Suppressor macrophage (primary cell): ENCODE measurements at places on chromosomes 11 and 22.

DNA sequence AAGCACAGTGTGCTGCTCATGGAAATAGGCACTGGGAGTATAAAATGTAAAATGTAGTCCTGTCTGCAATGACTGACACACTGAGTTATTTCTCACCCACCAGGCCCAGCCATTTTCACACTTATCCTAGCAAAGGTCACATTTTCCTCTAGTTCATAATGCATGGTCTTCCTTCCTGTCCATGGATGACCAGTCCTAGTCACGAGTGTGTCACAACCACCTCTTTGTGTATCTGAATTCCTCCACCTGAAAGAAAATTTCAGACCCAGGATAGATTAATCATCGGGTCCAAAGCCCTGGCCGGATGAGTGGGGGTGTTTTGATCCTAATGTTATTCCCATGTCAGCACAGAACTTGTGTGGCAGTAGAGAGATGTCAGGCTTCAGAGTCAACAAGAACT lies at the start of gene MRGPRX4:
MRGPRX4 (plus strand) TSS at position 172 of the 400 bp plus-strand sequence. CDS start 420 bp downstream, outside the sequence.
- DNase-seq = no peak

- no peak for DNase-seq
Measured at GRCh38 chr11:22520521-22520920, 105.1 kb downstream of the FANCF start.

GRCh38 chr22:32723643-32724042 lies 77.9 kb upstream of the TIMP3 start:
- peak; percentile 95 for DNase-seq

DNA sequence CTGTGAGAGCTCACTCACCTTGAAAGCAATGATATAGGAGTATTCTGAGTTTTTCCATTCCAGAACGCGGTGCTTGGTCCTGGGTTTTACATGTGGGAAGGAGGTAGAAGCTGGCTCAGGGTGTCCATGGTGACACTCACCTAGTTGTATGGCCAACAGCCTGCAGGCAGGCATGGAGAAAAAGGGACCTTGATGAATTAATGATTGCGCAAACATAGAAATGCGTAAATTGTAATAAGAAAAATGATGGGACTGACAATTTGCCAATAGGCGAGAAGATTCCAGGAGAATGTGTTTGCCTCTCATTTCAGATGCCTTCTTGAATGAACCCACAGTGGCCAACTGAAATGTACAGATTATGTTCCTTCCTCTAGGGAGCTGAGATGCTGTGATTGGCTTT lies 53.4 kb upstream of the MYO18B start:
- no peak for DNase-seq

GRCh38 chr11:34564406-34564805 lies 50.8 kb upstream of the ELF5 start:
- DNase-seq = no peak

GRCh38 chr11:57409321-57410100 lies 17.4 kb downstream of the SLC43A3 start:
- DNase-seq = no peak

GRCh38 chr11:67024966-67025365 lies 2.0 kb downstream of the SYT12 start:
- no peak for DNase-seq

- no peak for DNase-seq
Measured at GRCh38 chr11:1653541-1654387, 24.2 kb downstream of the KRTAP5-5 start.

GRCh38 chr11:47460571-47461235 lies 11.8 kb upstream of the RAPSN start:
- no peak for DNase-seq

DNA sequence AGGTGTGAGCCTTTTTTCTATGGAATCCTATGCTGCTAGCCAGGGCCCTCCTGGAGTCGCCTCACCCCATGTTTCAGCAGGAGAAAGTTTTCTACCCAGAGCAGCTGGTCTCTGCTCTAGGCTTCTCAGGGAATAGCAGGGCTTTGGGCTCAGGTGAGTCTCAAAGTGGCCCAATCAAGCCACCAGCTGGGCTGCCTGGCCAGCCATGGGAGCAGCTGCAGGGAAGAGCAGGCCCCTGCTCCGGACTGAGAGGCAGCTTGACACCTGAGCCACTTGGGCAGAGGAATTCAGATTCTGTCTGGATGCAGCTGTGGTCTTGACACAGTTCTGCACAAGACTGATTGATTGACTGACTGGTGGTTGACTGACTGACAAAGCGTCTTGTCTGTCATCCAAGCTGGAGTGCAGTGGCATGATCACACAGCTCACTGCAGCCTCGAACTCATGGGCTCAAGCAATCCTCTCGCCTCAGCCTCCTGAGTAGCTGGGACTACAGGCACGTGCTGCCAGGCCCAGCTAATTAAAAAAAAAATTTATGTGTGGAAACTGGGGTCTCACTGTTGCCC lies 57.5 kb upstream of the ARFGAP3 start:
- DNase-seq = no peak

DNA sequence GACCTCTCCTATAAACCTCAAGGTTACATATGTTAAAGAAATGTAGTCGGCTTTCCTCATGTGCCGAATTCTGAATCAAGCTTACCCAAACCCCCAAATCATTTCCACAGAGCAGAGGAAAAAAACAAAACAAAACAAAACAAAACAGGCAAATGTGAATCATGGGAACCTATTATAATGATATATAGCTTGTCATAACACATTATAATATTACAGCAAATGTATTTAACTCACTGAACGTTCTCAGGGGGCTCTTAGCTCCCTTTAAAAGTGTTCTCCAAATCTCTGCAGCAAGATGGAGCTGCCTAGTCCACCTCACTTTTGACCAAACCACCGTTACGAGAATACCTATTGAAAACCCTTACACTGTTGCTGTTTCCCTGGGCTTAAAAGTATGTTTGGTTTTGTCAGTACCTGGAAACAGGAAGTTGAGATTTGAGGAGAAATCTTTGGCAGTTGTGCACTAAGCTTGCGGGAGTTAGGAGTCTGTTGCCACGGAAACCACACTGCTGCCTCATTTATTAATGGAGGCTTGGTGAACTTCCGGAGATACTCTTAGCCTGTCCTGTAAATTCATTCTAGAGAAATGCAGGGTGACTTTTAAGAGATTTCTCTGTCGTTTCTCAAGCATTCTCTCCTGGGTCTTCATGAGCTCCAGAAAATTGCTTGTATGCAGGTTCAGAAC lies 167.0 kb upstream of the RASSF10 start:
- DNase-seq = no peak

DNA sequence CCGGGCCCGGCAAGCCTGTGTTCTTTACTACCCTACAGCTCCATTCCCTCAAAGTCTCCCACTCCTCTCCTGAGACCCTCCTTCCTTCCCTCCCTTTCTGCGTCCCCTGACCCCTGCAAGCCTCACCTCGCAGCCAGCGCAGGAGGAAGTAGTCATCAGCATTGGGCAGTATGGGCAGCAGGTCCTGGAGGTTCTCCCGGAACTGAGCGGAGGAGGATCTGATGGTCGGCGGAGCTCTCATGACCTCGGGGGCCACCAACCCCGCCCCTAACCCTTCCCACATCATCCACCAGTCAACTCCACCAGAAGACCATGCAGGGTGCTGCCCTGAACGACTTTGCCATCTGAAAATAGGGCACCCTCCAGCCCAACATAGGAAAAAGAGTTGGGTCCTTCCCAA lies 1.9 kb downstream of the SEC14L4 start:
- DNase-seq = no peak

DNA sequence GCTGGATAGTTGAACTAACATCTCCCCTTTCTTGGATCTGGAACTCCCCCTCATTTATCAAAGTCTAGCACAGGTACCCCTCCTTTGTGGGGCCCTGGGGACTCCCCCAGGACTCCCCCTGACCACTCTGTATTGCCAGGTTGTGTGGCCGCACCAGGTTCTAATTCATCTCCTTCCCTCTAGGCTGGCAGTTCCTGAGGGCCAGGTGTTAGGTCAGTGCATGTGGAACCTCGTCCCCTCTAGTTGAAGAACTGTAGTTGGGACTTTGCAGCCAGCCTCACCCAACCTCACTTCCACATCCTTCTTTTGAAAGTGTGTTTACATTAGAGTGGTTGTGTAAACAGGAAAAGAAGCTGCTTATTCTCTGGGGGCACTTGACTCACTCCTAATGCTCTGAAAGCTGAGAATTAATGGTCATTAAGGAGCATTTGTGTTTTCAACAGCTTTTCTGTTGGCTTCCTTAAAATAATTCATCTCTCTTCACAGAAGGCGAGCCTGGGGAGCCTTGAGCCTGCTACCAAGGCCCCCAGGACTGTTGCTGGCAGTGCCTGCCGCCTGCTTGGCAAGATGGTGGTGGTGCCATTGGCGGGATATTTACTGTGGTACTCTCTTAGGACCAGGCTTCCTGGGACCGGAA lies 11.8 kb downstream of the UPB1 start:
- peak; percentile 57 for DNase-seq

DNA sequence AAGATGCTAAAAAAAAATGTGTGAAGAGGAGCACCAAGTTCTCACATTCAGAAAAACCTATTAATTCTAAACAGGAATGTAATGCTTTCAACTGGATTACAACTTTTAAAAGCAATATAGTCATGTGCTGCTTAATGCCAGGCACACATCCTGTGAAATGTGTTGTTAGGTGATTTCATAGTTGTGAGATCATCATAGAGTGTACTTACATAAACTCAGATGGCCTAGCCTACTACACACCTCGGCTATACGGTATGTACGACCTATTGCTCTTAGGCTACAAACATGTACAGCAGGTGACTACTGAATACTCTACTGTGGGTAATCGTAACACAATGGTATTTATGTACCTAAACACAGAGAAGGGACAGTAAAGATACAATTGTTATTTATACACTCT lies 142.3 kb downstream of the RBFOX2 start:
- no peak for DNase-seq

DNA sequence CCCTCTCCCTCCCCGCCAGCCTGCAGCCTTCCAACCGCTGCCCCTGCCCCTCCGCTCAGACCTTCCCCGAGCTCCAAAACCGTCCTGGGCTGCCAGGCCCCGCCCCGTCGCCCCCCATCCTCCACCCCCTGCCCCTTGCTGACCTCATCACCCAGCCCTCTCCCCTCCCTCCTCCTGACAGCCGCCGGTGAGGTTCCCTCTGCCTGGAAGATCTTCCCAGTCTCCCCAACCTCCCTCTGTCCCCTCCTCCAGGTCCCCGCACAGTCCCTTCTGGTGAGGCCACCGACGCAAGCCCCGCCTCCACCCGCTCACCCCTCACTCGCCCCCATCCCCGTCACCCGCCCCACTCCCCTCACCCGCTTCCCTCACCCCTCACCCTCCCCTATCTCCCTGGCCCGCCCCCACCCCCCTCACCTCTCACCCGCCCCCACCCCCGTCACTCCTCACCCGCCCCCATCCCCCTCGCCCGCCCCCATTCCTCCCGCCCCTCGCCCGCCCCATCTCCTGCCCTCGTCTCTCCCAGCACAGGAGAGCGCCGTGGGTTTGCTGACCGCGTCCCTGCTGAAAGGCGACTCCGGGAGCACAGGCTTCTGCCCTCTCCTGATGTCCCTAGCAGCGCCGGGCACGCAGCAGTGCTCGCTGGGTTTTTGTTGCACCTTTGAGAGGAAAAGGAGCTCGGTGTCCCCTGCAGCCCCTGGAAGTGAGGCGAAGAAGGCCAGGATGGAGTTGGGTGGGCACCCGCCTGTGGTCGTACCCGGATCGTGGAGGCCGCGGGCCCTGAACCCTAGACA lies 16.4 kb upstream of the UPK3A start:
- DNase-seq = peak; percentile 49

DNA sequence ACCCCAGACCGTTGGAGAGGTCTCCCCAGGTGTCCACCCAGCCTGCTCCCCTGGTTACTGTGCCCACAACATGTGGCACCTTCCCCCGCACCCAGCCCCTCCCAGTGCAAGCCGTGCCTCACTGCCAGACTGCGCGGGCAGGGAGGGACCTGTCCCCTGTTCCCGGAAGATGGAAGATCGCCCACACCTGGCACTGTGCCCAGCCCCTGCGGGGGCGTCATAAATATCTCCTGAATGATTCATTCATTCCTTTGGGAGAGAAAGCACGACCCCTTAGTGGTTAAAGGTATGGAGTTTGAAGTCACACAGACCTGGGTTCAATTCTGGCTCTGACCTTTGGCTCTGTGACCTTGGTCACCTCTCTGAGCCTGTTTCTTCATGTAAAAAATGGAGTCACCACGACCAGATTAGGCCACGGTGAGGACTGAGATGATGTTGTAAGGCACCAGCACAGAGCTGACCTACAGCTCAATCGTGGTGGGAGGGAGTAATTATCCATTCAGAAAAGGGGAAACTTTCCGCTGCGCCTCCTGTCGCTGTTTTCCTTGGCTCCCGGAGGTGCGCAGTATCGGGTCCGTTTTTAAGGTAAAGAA lies 497 bp upstream of the SYT12 start:
- DNase-seq = peak; percentile 50

- DNase-seq = no peak
Measured at GRCh38 chr11:44260081-44260480, 49.9 kb downstream of the ALX4 start.

DNA sequence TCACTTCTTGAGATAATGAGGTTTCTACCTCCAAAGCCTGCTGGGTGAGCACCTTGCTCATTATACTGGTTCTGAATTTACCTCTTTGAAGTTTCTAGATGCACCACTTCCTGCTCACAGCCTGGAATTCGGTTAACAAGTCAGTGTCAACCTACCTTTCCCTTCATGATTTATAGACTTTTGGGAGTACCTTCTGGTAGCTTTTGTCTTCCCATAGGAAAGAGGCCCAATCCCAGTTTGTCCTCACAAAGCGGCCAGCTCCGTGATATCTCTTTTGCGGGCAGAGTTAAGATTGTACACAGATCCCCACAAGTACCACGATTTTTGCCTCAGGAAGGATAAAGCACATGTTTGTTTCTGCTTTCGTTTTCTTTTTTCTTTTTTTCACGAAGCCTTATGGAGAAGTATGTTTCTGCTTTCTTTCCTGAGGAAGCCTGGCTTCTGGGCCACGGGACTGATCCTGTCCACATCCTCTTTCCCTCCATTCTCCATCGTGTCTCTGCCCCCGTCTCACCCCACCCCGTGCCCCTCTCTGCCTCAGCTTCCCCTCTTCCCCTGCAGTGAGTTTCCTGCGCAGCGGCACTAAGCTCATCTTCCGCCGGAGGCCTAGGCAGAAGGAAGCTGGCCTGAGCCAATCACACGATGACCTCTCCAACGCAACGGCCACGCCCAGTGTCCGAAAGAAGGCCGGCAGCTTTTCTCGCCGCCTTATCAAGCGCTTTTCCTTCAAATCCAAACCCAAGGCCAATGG lies 5.7 kb upstream of the HINFP start:
- peak; percentile 92 for DNase-seq

DNA sequence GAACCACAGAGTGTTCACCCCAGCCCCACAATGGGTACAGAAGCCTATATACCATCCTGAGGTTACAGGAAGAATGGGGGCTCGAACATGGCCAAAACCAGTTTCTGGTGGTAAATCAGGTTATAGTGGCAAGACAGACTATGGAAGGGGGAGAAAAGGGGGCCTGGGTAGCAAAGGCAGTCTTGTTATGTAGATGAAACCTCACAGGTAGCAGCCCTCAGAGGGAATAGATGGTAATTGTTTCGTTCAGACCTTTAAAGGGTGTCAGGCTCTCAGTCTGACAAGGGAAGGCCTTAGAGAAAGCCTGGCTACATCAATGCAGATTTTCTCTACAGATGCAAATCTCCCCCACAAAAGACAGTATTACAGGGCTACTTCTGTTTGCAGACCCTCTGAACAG lies 3.4 kb downstream of the CAPN1 start:
- DNase-seq = no peak
